ENCODE measurements at places on chromosomes 1 and 21.

DNA sequence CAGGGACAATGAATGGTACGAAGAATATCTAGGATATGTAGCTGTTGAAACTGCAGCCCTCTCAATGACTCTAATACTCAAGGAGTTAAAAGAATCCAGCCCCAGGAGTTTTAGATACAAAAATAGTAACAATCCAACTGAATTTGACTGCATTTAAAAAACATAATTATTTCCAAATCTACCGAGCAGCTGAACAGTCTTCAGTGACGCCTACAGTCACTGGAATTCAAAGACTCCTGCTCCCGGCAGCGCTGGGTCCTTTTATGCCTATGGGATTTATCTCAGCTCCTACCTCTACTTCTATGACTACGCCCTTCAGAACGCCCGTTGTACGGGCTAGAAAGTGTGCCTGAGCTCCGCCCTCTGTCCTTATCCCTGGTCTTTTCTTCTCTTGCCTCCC is 55.7 kb downstream of the WARS2 start:
- DNase-seq: no peak

DNA sequence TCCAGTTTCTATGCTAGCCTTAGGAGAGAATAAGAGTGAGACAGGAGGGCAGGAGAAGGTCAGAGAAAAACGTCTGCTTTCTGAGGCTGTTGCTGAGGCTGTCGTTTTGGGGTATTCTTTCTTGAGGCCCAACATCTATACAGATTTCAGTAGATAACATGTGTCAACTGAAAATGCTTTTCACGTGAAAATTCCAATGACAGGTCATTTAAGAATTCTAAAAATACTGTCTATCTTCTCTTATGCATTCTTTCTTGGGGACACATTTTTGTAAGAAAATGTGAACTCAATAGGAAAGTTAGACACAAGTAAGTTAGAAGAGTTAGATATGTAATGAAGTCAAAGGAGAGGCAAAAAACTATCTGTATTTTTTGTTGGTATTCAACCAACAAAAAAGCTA is 150.8 kb downstream of the TGFB2 start:
- no peak for DNase-seq

GRCh38 chr1:16167331-16168143 is 11.7 kb upstream of the EPHA2 start:
- no peak for DNase-seq

DNA sequence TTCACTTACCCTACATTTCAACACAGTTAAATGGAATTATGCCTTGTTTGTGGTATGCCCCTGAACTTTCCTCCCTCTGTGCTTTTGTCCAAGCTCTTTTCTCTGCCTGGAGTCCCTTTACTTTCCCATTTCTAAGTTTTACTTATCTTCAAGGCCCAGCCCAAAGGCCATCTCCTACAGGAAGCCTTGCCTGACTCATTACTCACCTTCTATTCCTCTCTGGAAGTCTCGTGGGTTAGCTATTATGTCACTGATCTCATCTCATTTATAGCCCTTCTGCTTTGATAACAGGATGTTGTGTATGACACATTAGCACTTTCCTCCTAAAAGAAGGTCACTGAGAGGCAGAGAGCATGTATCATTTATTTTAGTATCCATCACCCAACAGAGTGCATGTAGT is 78.8 kb upstream of the CD1D start:
- no peak for DNase-seq

DNA sequence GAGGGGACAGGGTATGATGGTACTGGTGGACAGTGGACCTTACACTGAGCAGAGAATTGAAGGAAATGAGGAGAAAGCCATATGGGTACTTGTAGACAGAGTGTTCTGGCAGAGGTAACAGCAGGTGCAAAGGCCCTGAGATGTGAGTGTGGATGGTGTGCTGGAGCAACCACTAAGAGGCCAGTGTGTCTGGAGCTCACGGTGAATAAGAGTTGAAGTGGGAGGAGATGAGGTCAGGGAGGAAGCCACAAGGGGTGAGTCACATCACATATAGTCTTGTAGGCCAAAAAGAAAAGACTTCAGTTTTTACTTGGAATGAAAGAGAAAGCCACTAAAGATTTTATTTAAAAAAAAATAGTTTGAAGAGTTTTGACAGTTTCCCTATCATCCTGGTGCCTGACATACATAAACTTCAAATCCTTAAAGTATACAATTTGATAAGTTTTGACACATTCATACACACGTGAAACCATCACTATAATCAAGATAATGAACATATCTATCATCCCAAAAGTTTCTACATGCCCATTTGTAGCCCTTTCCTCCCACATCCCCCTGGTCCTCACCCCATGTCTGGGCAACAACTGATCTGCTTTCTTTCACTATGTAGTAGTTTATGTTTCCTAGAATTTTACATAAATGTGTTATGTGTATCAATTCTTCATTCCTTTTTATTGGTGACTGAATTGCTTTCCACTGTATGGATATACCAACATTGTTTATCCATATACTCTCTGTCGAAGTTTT is 148.4 kb downstream of the GPATCH2 start:
- DNase-seq: no peak

GRCh38 chr1:3599816-3600215 is 11.5 kb downstream of the MEGF6 start:
- DNase-seq: no peak

DNA sequence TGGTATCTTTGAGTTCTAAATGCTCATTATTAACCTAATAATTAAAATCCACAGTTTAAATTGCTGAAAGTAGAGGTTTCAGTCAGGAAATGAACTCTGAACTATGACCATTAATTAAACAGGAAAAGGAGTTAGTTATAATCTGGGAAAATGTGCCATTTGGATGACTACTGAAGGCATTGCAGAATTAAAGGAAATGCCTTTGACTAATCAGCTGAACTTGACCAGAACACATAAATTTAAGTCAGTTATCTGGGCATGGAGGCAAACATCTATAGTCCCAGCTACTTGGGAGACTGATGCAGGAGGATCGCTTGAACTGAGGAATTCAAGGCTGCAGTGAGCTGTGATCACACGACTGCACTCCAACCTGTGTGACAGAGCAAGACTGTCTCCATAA is 31.9 kb downstream of the SLC44A5 start:
- no peak for DNase-seq

GRCh38 chr1:9235096-9235459 is 504 bp downstream of the H6PD start:
- no peak for DNase-seq

- no peak for DNase-seq
These were observed 310.0 kb downstream of the SMYD3 start for GRCh38 chr1:246197076-246197475.

GRCh38 chr1:192251735-192252134 is 65.1 kb upstream of the RGS21 start:
- no peak for DNase-seq

GRCh38 chr1:237394281-237394680 is 352.3 kb downstream of the RYR2 start:
- DNase-seq: no peak

- DNase-seq: no peak
These were observed 69.4 kb downstream of the MEGF6 start for GRCh38 chr1:3541936-3542335.

DNA sequence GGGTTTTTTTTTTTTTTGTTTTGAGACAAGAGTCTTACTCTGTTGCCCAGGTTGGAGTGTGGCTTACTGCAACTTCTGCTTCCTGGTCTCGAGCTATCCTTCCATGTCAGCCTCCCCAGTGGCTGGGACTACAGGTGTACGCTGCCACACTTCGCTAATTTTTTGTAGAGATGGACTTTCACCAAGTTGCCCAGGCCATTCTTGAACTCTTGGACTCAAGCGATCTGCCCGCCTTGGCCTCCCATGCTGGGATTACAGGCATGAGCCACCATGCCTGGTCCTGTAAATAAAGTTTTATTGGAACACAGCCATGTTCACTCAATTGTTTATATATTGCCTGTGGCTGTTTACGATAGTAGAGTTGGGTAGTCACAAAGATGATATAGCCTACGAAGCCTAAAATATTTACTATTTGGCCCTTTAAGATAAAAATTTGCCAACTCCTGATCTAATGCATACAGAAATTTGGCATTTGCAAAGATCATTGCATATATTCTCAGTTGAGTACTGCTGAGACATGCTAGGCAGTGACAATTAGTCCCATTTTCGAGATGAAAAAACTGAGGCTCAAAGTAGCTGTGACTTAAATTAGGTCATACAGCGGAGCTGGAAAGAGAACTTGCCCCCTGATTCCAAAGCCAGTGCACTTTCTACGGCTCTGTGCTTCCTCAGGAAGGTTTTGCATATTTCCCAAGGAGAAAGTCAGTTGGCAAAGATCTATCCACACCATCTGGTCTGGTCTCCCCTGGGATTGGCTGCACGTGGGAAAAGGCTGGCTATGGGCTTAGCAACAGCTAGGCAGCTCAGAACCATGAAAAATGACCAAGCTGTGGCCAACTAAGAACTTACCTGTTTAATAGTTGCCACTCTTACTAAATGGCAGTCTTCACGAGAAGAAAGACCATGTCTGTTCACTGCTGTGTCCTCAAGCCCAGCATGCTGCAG is 19.4 kb downstream of the MECR start:
- no peak for DNase-seq

GRCh38 chr1:96727860-96728259 is 6.3 kb downstream of the PTBP2 start:
- no peak for DNase-seq

All from erythroblast (primary cell).